Dermis blood vessel endothelial cell (primary cell): ENCODE measurements at places on chromosomes 5 and 9. TPM values are rescaled to one million over a fixed set of nuclear protein-coding genes. Genes with fewer than 3 reads are reported as not detected.

DNA sequence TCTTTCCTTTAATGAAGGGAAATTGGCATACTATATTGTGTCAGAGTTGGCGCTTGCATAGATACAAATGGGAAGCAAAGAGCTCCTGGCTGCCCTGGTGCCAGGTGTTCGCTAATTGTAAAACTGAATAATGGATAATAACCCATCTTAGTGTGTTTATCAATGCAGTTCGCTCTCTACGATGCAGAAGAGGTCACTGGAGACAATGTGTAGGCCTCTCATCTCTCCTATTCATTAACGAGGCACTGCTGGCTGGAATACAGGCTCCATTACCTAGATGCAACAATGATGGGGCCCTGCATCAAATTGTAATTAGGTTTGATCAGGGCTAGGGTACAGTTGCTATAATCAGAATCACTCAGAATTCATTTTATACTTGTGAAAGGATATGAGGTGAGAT lies 171.0 kb downstream of the RMI1 start:
- DNase-seq, result no peak

DNA sequence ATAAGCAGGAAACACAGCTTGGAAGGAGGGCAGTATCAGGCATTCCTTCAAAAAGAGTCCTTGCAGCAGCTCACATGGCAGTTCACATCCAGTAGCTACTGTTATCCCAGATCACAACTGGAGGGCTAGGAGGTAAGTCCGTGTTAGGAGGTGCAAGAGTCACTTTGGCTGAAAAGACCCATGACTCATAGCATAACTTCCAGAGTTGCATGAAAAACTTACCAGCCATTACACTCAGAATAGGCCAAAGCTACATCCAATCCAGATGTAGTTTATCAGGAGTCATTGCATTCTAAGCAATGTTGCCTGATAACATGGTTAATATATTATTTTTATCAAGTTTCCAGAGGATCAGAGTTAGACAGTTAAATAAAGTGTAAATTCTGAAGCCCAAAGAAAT lies 1126.4 kb upstream of the SEMA6A start:
- no peak for DNase-seq

DNA sequence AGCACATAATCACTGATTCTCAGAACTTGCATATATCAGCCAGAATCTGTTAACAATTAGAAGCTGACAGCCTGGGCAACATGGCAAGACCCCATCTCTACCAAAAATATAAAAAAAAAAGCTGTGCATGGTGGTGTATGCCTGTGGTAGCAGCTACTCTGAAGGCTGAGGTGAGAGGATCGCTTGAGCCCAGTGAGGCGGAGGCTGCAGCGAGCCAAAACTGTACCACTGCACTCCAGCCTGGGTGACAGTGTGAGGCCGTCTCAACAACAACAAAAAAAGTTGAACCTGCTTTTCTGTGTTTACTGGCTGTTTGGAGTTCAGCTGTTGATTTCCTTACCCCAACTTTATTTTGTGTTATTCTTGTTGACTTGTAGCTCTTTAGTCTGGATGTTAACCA lies 66.8 kb downstream of the GOLPH3 start:
- DNase-seq, result no peak

GRCh38 chr5:18023986-18024385 lies 389.7 kb downstream of the TAF11L14 start:
- no peak for DNase-seq

The CDC20B gene
- 0.05 TPM in 1 of 2 replicates, not detected in the other for total RNA-seq

GRCh38 chr9:90464978-90465377 lies 177.6 kb downstream of the DIRAS2 start:
- DNase-seq, result no peak

GRCh38 chr9:132690696-132691095 lies 20.4 kb downstream of the GTF3C4 start:
- DNase-seq, result no peak

The NCBP1 gene
- total RNA-seq, result 42.2 and 53.7 TPM in 2 replicates

GRCh38 chr5:16812911-16813310 lies 123.2 kb downstream of the MYO10 start:
- DNase-seq, result no peak

GRCh38 chr5:57033103-57033502 lies 81.2 kb upstream of the MIER3 start:
- DNase-seq, result no peak

The DHX29 gene
- total RNA-seq, result 21.6 and 39.5 TPM in 2 replicates

DNA sequence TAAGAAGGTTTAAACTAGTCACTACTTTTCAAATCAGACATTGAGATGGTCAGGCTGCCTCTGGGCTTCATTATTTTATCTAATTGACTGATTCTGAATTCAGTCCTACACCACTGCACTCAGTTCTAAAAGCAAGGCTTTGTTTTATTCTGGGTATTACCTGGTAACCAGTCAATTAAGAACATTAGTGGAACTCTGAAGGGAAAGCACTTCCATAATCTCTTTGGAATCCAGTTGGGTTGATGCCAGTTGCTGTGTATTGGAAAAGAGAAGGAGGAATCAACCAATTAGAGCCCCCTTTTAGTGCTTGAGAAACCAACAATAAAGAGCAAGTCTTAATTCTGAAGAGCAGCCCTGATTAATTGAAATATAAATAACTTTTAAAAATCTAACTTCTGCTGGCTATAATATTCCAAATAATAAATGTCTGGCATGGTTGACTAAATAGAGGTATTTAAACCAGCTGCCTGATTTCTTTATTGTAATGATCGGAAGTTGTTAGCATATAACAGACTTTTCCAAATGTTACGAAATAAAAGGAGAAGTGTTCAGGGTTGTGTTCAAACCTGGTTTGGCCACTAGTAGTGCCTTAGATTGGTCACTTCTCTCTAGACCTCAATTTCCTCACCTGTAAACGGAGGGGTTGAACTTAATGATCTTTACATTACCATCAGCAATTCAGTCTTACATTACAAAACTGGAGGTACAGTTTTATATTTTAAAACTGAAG lies 32.0 kb downstream of the CPEB4 start:
- peak; percentile 76 for DNase-seq

GRCh38 chr9:36759976-36760375 lies 187.3 kb downstream of the MELK start:
- no peak for DNase-seq

The CCNJL gene
- 8.0 and 10.4 TPM in 2 replicates for total RNA-seq

DNA sequence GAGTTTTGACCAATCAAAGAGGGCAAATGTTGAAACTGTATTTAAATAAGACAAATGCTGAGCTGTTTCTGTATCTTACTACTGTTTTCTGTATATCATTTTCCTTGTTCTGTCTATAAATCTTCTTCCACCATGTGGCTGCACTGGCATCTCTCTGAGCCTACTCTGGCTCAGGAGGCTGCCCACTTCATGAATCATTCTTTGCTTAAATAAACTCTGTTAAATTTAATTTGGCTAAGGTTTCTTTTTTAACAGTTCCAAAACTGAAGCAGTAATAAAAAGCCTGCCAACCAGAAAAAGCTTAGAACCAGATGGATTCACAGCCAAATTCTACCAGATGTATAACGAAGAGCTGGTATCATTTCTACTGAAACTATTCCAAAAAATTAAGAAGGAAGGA lies 40.2 kb upstream of the TAS2R1 start:
- no peak for DNase-seq

DNA sequence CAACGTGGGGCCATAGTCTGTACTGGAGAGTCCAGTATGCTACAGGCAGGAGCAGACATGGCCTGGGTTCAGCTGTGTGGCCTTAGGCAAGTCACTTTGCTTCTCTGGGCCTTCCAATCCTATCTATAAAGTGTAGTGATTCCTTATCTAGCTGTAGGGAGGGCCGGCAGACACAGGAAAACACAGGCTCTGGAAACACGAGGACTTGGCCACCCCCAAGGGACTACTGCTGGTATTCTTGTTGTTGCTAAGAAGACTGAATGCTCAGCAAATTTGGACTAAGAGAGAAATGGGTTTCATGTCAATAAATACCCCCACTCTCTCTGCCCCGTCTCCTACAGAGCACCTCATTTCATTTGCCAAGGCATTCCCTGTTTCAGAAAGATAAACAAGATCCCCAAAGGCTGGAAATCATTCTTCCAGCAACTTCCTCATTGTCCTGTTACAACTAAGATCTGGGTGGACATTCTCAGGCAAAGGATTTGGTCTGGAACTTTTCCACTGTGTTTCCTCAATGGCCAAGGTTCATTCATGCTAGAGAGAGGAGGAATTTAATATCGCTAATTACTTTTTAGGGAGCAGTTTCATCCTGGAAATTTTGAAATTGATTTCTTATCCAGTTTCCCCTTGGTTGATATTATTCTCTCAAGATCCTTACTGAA lies 105.8 kb downstream of the GABBR2 start:
- peak; percentile 28 for DNase-seq

DNA sequence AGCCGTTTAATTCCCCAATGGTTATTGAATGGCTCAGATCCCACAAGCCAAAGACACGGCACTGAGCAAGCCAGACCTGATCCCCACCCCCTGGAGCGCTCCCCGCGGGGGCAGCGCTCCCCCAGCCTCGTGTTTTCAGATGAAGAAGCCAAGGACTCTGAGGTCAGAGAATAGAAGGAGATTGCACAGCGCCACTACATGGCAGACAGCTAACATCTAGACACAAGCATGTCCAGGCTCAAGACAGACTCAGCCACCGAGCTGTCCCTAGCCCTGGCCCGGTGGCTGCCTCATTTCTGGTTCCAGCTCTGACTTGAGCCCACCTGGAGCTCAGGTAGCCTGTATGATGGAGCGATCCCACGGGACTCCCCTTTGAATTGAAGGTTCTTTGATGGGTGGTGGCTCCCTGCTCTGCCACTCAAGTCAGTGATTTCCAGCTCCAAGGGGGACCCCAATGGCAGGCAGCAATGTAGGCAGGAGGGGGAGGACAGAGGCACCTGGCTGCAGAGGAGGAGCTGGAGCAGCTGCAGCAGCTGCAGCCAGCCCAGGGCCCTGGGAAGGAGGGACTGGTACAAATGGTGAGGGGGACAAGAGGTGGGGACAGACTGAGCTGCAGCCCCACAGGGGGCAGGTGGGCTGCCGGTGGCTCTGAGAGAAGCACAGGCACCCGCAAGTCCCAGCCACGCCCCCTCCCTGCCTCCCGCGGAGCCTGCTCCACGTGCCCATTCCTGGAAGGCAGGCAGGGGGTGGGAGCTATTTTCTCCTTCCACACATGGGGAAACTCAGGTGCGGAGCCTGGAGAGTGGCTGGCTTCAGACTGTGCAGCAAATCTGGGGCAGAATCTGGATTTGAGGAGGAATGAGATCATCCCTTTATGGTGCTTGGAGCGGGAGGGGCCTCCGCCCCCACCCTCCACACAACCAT lies 40.2 kb downstream of the NTNG2 start:
- DNase-seq, result peak; percentile 2

- DNase-seq, result peak; percentile 9
Observed at GRCh38 chr5:152349683-152350526, 55.2 kb downstream of the NMUR2 start.

The GRXCR2 gene
- total RNA-seq, result not detected in 2 replicates

The TSSK1B gene
- total RNA-seq, result not detected in 2 replicates

- no peak for DNase-seq
Observed at GRCh38 chr9:1100201-1100600, 50.0 kb downstream of the DMRT2 start.

The MSMP gene
- 42.5 and 66.8 TPM in 2 replicates for total RNA-seq

The HACD4 gene
- 0.51 and 0.56 TPM in 2 replicates for total RNA-seq

The CAMK4 gene
- total RNA-seq, result under 0.01 and 0.28 TPM in 2 replicates

DNA sequence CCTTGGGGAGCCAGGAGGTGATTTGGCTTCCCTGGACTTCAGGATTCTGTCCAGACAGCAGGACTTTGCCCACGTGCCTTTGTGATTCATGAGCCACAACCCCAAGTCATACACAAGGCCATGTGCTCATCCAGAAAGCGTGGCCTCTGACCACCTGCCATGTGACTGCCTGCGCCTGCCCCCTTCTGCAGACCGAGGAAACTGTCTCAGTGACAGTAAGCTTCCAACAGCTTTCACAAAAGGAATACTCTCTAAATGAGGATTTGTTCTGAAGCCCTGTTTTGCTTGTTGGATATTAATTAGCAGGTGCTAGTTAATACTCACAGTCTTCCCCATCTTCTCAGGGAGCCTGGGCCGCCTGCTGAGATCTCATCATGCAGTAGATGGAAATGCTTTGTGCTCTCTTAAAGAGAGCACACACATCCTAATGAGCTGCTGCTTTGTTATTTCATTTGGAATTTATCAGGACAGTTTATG lies 36.9 kb upstream of the ANGPTL2 start:
- peak; percentile 52 for DNase-seq

DNA sequence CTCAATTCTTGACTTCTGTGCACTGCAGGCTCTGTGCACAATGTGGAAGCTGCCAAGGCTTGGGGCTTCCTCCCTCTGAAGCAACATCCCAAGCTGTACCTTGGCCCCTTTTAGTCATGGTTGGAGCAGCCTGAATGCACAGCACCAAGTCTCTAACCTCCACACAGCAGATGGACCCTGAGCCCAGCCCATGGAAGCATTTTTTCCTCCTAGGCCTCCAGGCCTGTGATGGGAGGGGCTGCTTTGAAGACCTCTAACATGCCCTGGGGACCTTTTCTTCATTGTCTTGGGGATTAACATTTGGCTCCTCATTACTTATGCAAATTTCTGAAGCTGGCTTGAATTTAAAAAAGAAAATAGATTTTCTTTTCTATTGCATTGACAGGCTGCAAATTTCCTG lies 385.8 kb downstream of the LRRC70 start:
- no peak for DNase-seq

DNA sequence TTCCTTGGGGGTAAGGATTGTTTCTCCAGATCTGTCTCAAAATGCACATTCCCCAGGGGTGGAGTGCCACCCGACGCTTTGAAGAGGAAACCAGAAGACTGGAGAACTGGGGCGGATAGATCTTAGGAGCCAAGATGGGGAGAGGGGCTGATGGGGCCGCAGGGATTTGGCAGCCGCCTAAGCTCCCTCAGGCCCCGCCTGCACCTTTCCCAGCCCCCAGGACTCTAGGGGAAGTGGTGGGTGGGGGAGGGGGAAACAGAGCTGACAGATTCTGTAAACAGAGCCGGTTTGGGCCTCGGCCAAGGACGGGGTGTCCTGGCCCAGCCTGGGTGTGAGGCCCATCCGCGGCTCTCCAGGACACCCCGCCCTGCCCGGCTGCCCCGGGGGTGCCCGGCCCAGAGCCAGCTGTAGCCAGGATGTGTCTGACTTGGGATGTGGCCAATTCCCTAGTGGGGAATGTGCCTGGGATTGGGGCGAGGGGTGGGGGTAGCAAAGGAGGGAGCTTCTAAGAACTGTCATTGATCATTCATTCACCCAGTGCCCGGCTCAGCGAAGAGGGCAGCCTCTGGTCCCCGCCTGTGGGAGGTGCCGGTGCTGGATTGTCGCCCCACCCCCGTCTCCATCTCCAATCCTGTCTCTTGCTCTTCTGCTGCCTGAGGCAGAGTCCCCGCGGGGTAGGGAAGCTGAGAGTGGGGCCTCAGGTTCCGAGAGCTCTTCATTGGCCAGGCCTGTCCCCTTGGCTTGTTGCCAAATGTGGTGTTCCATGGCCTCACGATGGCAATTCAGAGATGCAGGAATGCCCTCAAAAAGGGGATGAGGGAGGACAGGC lies 54.8 kb upstream of the CDKN2AIPNL start:
- peak; percentile 79 for DNase-seq

The PCDHA13 gene
- under 0.01 TPM in 1 of 2 replicates, not detected in the other for total RNA-seq

DNA sequence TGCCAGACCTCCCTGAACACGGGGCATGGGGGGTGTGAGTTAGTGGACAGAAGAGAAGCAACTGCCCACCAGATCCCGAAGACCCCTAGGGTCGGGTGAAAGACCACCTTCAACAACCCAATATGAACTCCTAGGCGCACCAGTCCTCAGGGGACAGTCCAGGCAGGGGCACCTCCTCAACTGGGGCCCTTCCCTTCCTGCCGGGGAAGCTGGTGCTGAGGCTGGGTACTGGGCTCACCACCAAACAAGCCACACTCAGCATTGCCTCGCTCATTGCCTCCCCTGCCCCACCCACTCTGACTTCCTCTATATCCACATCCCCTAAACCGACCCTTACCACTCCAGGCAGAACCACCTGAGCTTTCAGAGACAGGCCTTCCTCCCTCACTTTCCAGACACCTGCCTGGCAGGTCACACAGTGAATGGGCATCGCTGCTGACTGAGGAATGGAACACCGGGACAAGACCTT lies 42.5 kb downstream of the SEMA4D start:
- no peak for DNase-seq

The SURF1 gene
- total RNA-seq, result 15.3 and 31.1 TPM in 2 replicates
